NCI-H1417 treated with DMSO at 0.1 percent for 48 hours (cell line): ENCODE measurements at places on chromosomes 3 and 15.
A peak's percentile ranks its signal among the peaks of the same experiment; 100 is the strongest.

DNA sequence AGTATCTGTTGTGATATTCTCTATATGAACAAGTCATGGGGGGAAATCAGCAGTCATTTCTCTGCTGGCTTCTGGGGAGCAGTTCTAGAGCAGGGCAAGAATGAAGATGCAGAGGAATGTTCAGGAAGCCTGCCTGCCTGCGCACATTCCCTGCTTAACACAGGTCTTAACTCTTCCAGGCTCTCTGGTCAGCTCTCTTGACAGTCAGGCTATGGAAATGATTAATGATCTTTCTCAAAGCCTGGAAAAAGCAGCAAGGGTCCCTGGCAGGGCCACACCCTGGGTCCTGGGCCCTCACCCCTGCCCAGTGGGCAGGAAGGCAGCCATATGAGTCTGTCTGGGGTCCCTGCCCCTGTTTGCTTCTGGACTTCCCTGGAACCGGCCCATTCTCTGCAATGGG, 31.4 kb upstream of the CLK3 start:
- no peak for DNase-seq

- DNase-seq, result no peak
Measured at GRCh38 chr15:49895347-49896223, 223.4 kb downstream of the ATP8B4 start.

DNA sequence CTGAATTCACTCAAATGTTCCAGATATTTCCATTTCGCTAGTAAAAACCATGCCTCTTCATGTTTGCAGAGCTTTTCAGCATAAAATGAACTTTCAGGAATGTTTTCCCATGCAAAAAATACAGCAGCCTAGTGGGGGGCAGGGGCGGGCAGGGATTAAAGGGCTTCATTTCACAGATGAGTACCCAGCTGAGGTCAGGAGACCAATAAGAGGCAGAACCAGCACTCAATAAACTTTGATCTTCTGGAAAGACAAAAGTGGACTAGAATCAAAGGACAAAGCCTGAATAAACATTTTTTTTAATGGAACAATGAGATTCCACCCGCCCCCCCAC, 8.0 kb downstream of the KLHL25 start:
- DNase-seq, result no peak

DNA sequence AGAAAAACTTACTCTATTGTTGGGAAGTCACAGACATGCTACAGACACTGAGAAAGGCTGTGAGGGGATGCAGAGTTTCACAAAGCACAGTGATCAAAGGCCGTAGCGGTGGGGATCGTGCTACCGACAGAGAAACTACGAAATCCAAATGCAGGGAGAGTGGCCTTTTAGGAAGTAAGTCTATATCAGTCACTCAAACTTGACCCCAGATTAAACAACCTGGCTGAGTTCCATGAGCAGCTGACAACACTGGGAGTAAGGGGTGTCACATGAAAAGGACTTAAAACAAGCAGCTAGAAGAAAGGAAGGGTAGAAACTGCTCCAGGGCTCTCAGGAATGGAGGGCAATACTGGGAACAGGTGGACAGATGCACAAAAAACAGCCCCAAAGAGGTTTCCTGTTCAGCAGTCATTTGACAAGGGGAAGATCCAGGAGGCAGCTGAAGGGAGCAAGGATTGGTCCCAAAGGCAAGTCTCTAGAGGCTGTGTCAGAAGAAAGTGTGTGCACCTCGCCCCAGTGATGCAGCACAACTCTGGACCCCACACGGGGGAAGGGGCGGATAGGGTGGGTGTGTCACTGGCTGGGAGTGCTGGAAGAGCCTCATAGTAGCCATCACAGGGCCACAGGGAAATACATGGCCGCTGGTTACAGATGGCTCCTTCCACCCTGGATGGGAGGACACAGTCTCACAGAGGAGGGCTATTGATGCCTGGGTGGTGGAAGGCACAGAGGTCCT, 20.3 kb upstream of the HDAC11 start:
- no peak for DNase-seq

- DNase-seq, result no peak
Measured at GRCh38 chr15:73851689-73852088, 21.7 kb upstream of the TBC1D21 start.

GRCh38 chr3:66986406-66986805, 11.7 kb upstream of the KBTBD8 start:
- no peak for DNase-seq

DNA sequence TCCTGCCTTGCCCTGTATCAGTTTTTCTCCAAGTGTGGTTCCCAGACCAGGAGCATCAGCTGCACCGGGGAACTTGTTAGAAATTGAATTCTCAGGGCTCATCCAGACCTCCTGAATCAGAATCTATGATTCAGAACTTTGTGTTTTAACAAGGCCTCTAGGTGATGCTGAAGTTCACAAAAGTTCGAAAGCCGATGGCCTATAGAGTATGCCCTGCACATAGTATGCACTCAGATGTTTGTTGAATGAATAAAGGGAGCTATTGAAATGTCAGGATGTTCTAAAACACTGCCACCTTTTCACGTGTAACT, 664 bp upstream of the LARP6 start:
- no peak for DNase-seq

GRCh38 chr15:61063875-61064320, 165.2 kb downstream of the RORA start:
- peak; percentile 89 for DNase-seq

DNA sequence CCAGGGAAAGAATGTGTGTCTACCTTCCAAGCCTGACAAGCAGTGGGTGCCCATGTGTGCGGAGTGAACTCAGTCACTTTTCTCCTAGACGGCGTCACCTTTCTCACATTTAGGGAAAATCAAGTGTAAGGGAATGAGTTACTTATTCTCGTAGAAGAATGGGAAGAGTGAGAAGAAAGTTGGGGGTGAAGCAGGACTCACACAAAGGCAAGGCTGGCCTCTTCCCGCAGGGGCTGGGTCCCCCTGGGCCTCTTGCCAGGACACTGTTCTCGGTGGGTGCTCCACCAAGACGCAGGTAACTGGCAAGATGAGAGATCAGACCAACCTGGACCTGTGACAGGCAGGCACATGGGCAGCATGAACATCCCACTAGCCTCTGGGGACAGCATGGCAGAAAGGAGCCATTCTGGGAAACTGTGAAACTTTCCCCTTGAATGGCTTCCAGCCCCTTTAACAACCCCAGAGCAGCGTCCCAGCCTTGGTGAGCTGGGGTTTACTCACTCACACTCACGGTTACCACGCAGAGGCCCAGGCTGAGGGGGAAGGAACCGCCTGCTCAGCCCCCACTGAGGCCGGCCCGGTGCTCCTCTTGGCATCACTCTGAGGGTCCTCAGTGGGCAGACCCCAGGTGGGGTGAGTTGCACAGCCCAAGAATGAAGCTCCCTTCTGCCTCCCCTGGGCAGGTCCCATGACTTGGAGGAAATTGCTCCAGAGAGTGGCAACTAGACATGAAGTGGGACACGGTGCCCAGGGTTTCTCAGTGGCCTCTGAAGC, 15.0 kb upstream of the SRP14 start:
- no peak for DNase-seq

DNA sequence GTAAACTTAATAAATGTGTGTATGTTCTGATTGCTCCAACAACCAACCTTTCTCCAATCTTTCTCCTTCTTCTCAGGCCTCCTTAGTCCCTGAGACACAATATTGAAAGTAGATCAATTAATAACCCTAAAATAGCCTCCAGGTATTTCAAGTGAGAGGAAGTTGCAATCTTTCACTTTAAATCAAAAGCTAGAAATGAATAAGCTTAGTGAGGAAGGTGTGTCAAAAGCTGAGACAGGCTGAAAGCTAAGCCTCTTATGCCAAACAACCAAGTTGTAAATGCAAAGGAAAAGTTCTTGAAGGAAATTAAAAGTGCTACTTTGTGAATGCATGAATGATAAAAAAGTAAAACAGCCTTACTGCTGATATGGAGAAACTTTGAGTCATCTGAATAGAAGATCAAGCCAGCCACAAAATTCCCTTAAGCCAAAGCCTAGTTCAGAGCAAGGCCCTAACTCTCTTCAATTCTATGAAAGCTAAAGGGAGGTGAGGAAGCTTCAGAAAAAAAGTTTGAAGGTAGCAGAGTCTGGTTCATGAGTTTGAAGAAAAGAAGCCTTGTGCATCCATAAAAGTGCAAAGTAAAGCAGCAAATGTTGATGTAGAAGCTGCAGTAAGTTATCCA, 38.6 kb downstream of the CCDC80 start:
- DNase-seq, result no peak

DNA sequence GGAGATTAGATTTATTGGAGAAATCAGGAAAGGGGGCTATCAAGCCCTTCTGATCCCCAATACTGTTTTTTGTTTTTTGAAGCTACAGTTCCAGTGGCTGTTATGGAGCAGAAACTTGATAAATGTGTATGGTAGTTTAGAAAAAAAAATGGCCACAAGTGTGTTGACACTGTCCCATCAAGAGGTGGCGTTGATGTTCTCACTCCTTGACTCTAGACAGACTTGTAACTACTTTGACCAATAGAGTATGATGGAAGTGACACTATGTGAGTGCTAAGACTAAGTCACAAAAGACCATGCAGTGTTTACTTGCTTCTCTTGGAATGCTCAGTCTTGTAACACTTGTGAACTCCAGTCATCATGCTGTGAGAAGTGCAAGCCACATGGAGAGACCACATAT, 356.7 kb downstream of the PDCD6IP start:
- DNase-seq, result no peak

- DNase-seq, result no peak
Measured at GRCh38 chr3:58519668-58520402, 17.2 kb downstream of the ACOX2 start.

GRCh38 chr3:165162883-165163282, 33.3 kb downstream of the SLITRK3 start:
- no peak for DNase-seq

DNA sequence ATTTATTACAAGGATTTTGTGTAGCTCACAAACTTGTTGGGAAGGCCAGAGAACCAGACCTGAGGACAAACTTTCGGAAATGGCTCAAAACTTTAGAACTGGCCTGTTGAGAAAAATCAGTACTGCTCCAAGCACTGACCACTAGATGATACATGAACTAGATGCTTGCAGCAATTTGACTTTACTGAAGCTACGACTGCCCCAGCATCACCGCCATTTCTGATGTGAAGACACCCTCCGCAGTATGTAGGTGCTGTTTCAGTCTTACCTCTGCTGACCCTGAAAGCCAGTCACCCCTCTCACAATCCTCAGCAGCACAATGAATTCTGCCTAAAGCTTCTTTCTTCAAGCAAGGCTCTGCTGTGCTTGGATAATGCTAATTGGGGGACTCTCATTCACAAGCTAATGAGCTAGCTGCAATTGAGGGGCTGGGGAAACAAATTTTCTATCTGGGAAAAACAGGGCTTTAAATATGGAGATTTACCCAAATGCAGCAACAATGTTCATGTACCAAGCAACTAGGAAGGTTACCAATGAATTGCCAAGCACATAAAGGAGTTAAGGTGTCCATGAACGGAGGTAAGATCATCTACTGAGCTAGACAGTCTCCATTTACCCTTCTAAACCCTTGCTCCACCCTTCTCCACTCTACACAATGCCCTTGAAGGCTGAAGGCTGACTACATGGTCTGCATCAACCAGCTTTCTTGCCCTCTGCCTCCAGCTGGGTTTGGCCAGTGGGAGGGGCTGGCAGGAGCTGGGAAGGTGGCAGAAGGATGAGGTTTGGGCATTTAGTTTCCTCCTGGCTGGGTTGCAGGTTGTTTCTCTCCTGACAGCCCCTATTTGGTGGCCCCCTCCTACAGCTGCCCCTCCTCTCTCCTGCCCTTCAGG, 53.2 kb upstream of the FSTL1 start:
- DNase-seq, result no peak

DNA sequence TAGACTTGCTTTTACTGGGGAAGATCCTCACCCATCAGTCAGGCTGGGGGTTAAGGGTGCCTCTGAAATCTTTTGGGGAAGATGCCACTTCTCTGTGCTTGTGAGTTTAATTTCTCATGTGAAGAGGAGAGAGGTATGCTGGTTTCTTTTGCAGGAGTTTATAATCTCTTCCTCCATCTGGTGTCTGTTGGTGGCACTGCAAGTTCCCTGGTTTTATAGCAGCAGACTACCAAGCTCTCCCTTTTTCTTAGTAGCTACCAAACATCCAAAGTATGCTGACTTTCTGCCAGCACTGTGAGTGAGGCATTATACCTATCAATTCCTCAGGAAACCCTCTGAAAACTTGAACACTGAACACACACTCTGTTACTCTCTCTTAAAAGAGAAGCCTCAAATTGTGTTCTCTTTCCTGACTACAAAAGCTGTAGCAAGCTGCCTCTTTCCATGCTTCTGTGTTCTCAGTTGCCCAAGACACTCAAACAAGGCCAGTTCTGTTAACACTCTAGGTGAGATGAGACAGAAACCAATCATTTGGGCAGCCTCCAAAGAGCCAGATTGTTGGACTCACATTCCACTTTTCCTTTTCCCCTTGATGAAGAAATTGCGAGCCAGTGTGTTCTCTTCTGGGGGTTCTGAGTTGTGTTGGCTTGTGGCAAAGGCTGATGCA, 299.5 kb downstream of the GAP43 start:
- no peak for DNase-seq

DNA sequence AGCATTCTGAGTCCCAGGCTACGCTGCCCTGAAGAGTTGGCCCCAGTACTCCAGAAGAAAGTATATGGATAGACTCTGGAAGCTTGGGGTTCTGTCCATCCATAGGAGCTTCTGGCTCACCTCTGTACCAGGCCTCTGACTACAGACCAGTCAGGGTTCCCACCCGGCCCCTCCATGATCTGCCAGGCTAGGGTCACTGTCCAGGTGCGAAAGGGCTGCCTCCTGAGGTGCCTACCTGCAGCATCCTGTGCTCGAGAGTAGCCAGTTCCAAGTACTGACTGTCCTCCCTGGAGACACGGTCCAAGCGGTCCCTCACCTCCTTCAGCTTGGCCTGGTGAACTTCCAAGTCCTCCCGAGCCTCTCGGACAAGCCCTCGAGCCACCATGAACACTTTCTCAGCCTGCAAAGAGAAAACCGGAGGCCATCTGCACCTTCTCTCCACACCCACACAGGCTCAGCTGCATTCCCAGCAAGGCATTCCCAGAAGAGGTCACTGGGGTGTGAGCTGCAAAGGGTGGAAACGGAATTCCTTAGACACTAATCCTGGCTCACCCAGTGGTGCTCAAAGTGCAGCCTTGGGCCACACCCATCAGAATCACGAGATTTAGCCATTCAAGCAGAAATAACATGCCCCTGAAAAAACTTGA, 3.7 kb upstream of the PLXNB1 start:
- no peak for DNase-seq

- no peak for DNase-seq
Measured at GRCh38 chr3:72601060-72601459, 247.2 kb downstream of the SHQ1 start.

DNA sequence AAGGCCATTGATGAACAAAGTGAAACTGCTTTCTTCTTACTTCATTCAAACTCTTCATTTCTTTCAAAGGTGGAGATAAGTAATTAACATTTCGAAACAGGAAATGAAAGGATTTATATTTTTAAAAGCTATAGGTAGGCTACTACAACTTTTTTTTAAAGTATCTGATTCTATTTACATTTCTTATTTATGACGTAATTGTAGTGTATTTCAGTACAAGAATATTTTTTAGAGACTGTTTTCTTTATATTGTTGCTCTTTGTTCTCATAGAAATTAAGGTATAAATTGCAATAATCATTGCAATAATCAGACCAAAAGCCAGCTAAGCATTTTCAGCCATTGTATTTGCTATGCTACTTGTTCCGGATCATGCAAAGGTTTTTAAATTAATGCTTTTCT, 13.7 kb downstream of the ZFAND6 start:
- no peak for DNase-seq

GRCh38 chr3:45124352-45124751, 21.8 kb downstream of the CDCP1 start:
- no peak for DNase-seq

GRCh38 chr3:26894443-26894842, 271.9 kb downstream of the LRRC3B start:
- DNase-seq, result no peak
